ENCODE measurements at places on chromosomes 3 and 15.

DNA sequence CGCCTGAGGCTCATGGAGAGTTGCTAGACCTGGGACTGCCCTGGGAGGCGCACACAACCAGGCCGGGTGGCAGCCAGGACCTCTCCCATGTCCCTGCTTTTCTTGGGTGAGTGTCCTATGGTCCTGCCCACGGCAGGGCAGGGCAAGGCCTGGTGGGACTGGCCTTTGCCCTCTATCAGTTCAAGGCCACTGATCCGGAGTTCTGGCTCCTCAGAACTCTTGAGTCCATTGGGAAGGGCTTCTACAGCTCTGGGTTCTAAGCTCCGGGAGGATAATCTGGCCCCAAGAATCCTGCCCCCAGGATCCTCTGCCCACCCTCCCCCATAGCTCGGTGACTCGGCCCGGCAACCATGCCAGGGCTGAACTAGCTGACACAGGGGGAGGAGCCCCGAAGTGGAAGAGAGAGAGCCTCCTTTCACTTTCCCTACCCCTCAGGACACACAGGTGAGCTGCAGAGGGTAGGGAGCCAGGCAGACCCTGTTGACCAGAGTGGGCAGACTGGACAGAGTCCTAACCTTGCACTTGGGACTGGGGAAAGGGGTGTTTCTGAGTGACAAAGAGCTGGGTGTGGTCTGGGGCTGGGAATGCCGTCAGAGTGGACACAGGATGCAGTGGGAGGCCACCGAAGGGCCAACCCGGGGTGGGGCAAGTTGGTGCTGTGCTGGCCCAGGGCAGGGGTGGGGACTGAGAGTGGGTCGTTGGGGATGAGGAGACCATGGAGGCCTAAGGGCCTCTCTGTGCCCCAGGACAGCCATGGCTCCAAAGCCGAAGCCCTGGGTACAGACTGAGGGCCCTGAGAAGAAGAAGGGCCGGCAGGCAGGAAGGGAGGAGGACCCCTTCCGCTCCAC, 664 bp downstream of the PARP3 start:
- peak; percentile 54 for DNase-seq

- no peak for DNase-seq
Measured at GRCh38 chr3:123765475-123766128, 118.5 kb downstream of the MYLK start.

GRCh38 chr15:47410247-47410646, 307.1 kb upstream of the SEMA6D start:
- no peak for DNase-seq

DNA sequence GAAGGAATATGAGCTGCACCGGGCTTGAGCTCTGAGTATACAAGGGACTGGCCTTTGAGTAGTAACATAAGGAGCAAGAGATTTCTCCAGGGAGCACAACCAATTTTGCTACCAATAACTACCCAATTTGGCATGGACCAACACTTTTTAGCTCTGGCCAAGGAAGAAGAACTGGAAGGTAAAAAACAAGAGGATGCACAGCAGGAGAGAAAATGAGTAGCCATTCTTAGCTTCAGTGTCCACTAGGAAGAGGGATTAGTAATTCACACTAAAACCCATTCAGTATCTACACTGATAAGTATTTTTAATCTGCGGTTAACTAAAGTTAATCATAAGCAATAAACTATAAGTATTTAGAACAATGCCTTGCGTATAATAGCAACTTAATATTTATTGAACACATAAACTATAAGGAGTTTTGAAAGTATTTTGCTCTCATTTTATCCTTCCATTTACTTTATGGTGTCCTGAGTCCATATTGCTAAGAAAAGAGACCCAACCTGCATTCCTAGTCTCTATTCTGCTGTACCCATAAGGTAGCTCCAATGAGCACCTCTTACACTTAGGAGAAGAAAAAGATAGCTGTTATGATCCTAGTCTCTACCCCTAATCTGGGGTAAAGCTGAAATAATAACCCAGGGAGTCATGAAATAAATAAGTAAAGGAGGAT, 268.9 kb downstream of the IGSF11 start:
- DNase-seq: no peak

DNA sequence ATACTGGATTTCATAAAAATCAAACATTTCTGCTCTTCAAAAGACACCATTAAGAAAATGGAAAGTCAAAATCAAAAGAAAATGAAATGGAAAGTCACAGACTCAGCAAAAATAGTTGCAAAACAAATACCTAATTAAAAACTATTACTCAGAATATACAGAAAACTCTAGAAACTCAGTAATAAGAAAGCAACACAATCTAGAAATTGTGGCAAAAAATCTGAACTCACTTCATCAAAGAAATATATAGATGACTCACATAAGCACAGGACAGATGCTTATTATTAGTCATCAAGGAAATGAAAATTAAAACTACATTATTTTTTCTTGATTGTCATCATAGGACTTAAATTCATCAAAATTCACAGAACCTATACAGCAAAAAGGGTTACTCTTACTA, 430.0 kb downstream of the SHQ1 start:
- no peak for DNase-seq

GRCh38 chr15:69138963-69139362, 21.5 kb upstream of the GLCE start:
- DNase-seq: no peak
